Activated T-helper 1 cell treated with Interleukin-2 at 50 U/mL for 16 hours (primary cell): ENCODE measurements at places on chromosomes 13 and 19.

DNA sequence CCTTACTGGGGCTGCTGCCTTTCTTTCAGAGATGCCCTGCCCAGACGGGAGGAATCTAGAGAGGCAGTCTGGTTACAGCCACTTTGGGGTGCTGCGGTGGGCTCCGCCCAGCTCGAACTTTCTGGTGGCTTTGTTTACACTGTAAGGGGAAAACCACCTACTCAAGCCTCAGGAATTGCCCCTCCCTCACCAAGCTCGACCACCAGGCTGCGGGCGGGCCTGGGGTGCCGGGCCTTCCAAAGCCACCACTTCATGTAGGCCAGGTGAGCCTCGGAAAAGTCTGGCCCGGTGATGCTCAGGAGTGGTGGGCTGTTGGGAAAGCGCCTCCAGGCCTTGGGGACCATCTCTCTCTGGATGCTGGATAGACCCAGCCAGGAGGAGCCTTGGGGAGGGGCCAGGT lies 218.6 kb downstream of the MTUS2 start:
- no peak for DNase-seq

DNA sequence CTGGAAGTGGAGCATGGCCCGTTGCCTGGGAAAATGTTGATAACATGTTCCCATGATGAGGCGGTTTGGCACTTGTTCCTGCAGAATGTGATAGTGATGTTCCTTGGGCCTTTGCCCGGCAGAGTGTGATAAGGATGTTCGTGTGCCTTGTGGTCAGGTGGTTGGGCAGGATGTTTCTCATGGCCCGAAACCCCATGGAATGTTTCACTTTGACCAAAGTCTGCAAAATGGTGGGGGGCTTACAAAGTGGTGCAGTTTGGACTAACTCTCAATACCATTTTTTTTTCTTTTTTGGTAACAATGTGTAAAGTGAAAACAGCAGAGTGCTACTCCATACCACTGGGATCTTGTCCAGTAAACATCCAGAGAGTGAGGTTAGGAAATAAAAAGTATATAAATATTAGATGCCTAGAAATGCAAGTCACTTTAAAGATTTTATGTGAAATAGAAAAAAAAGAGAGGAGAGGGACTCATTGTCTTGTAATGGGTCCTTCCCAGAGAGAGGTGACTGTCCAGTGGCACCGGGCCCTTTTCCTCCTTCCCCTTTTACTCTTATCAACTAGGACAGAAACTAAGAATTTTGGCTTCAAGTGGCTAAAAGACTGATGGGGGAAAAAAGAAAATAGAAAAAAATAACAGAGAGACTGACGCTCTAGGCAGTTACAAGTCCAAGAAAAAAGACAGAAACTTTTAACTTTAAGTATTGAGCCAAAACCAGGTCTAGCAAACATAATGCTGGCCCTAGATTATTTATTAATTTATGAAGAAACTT lies 5.7 kb downstream of the FPR3 start:
- DNase-seq, result no peak

GRCh38 chr19:47370045-47370611 lies 21.0 kb downstream of the DHX34 start:
- DNase-seq, result no peak

GRCh38 chr19:15532779-15533521 lies 24.6 kb downstream of the CYP4F22 start:
- DNase-seq, result no peak

GRCh38 chr13:64551755-64552154 lies 2678.4 kb downstream of the PCDH9 start:
- DNase-seq, result no peak

- DNase-seq, result no peak
Measured at GRCh38 chr13:97561182-97561581, 127.2 kb downstream of the RAP2A start.

DNA sequence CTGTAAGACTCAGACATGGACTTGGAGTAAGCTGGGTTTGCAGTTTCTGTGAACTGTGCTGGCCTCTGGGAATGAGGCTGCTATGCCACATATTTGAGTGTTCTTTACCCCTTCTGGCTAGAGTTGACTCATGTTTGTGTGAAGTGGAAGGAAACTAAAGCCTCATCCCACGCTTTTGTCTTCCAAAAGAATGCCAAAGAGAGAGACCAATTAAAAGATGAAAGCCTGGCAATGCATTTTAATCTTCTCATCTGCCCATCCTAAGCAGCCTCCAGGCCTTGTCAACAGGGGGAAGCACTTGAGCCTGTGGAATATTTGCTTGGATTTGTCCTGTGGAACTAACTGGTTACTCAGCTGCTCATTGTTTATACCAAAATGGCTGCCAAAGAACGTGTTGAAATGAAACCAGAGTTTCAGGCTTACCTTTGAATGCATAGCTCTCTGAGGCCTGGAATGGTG lies 49.1 kb downstream of the LMO7 start:
- DNase-seq, result no peak

GRCh38 chr19:51055866-51056265 lies 9.0 kb downstream of the KLK13 start:
- no peak for DNase-seq

DNA sequence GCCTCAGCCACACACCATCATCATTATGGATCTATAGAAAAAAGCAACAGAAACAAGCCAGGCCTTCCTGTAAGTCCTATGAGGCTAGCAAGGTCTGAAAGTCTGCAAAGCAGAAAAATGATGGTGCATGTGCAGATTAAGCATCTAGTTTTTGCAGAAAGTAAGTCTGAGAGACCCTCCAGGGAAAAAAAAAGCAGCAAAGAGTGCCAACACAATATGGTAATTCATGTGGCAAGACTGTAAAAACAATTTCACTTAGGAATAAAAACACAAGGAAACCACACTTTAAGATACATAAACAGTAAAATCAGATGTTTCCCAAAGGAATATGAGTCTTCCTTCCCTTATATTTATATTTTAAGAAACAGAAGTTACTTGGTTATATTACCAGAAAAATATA lies 112.3 kb upstream of the FBXL3 start:
- DNase-seq, result no peak

DNA sequence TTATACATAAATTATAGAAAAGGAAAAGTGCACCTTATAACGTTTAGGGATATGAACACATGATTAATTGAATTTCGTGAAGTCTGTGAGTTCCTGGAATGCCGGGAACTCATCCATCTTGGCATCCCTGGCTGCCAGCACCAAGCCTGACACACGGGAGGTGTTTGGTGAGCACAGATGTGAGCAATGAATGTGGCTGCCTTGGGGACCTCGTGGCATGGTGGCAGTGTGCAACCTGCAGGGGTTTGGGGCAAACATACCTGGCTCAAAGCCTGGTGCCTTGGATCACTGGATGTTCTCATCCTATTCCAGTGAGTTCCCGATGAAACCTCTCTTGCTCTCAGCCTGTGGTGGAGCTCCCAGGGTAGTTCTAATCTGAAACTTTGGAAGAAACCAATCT lies 10.4 kb upstream of the MAP2K2 start:
- DNase-seq, result no peak
